ENCODE measurements at places on chromosomes 5 and 9.

DNA sequence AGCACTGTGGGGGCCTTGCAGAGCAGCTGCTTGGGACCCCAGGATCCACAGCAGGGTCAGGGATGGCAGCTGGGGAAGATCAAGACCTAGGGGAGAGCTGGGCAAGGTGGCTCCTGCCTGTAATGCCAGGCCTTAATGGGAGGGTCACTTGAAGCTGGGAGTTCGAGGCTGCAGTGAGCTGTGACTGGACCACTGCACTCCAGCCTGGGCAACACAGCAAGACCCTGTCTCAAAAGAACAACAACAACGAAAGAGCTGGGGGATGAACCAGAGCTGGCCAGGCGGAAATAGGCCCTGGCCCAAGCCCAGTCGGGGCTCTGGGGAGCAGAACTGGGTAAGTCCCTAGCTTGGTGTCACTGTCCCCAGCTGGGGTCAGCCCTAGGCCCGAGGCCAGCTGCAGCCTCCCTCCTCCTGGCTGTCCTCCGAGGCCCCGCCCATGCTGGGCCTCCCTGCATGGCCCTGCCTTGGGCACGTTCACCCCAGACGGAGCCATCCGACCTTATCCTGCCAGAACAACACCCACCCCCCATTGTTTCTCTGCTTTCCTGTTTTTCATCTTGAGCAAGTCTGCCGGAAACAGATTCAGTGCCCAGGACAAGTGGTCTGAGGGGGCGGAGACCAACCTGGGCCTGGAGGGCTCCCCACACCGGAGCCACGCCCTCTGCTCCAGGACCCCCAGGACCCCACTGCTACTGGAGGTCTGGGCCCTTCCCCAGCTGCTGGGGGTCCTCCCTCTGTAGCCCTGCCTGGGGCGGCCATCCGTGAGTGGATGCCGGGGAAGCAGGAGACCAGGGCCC lies 1.9 kb downstream of the DIPK1B start:
- peak; percentile 78 for DNase-seq

DNA sequence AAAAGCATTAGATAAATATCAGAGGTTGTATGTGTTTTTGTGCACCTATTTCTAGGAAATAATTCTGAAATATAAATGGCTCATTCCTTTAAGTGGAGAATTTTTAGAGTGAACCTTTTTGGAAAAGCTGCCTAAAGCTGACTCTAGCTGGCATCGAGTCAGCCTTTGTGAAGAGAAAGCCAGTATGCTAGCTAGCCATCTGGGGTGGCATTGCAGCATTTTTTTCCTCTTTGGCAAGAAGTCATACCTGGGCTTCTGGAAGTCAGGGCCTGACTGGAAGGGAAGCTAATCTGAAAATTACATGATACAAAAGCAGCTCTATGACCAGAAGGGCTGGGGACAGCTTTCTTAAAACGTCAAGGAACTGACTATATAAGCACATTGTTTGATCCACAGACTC lies 19.7 kb downstream of the ANP32B start:
- no peak for DNase-seq

DNA sequence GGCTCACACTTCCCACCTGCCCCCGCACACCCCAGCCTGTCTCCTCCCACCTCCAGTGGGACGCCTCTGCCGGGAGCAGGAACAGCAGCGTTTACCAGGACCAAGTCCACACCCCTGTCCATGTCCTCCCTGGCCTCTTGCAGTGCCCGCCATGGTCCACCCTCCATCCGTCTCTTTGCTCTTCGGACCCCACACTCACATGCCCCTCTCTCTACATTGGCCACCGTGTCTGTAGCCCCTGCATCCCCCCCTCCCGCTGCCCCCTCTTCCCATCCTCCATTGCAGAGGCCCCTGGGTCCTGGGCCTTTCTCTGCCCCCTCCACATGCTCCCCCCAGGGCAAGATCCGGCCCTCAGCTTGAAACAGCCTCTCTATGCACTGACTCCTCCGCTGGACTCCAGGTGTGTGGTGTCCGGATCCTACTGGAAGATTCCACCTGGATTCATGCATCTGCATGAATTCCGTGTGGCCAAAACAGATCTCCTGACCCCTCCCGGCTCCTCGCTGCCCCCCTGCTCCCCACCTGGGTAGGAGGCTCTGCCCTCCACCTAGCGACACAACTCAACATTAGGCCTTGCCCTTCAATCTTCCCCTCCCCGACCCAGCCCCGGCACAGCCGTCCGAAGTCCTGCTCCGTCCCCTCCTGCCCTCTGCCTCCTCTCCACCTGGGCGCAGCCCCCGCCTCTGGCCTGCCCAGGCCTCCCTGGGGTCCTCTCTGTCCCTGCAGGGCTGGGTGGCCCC lies 168.5 kb downstream of the OLFM1 start:
- peak; percentile 15 for DNase-seq

DNA sequence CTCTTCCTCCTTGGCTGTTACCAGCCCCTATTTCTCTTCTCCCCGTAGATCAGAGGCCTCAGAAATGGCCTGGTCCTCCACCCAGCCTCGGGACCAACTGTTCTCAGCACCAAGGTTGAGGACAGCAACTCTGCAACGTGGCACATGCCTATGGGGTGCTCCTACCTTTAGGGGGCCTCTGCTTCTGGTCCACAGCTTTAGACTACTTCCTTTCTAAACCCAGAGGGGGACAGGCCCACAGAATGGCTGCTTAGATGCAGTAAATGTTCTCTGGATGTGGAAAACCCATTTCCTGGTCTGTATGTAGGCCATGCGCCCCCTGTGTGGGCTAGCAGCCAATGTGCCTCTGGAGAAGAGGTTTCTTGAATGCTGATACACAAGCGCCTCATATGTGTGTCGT lies 68.4 kb downstream of the NRG2 start:
- DNase-seq, result no peak

DNA sequence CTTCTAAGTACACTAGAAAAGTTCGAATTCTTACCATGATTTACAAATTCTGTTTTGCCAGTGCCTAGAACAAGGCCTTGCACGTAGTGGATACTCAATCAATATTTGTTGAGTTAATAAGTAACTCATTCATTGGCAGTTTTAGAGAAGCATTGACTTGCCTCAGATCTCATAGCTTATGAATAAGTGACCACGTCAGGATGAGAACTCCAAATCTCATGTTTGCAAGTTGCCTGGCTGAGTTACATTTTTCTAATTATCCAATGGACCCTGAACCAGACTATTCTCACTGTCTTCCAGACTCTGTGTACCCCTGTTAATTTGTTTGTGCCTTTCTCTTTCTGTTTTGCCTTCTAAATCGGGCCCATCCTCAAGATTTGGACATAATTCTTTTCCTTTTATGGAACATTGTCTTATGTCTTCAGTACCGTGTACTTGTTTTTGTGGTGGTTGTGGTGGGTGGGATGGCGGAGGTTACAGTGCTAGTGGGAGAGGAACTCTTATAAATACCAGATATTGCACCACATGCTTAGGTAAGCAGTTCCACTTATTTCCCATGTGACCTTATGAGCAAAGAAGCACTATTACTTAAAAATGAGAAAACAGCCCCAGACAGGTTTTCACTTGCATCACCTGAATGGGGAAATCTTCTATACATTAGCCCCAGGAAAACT lies 96.3 kb downstream of the UNC13B start:
- no peak for DNase-seq

GRCh38 chr9:68540712-68541535 lies at the start of gene TMEM252:
Gene TMEM252 (minus strand): TSS chr9:68540883. CDS start chr9:68540814, 69 bp downstream.
- DNase-seq, result no peak

- DNase-seq, result peak; percentile 45
These were observed 1.7 kb downstream of the EPB41L4B start for GRCh38 chr9:109319017-109319625.

DNA sequence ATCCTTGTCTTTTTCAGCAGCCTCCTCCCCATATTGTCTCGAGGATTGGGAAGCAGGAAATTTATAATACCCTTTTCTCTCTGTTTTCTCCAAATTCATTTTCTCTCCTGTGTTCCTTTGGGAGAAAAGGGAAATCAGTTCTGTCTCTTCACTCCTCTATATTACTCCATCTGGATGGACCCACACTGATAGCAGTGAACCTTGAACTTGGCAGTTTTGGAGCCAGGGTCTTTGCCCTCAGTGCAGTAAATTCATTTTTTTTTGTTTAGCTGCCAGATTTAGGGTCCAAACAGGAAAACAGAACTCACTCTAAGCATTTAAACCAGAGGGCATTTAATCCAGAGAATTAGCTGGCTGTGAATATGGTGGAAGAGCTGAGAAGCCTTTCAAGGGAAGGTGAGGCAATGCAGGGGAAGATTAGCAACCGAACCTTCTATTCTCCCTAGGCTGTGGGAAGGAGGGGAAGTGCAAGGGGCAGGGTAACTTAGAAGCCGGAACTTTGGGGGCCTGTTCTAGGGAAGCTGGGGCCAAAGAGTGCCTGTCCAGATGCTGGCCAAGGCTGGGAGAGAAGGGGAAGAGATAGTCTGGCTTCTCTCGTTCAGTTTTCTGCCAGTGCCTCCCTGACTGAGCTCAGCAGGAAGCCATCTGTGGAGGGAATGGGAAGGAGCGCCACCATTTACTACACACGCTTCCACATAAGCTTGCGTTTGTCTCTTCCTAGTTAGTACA lies 16.3 kb upstream of the NPR2 start:
- no peak for DNase-seq

GRCh38 chr5:93887678-93888077 lies 146.3 kb upstream of the POU5F2 start:
- DNase-seq, result no peak

DNA sequence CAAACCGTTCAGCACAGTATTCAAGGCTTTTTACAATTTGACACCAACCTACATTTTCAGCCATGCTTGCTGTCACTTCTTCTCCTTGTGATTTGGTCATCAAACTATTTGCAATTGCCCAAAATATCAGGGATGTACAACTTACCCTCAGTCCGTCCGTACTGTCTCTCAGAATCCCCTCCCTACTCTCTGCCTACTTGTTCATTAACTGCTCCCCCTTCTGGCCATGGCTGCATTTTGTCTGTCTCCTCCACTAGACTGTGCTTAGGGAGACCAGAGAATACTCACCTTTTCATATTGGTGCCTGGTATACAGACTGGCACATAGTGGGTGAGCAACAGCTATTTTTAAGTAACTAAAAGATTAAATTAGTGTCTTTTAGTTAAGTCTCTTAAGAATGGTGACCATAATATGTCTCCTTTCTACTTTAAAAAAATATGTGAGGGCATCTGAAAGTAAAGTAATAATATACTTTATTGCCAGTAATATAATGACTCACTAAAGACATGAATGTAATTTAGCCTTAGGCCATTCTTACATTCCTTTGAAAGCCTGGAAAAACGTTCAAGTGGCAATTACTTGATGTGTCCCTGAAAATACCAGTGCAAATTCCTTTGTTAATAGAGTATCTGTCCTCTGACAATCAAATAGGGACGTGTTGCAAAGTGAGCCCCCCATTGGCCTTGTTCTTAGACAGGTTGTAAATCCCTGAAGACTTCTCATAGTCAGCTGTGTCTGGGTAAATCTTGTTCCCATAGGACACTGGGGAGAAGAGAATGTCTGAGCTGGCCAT lies 27.8 kb downstream of the PRLR start:
- DNase-seq, result peak; percentile 50

GRCh38 chr5:106408141-106408540 lies 1262.6 kb downstream of the EFNA5 start:
- DNase-seq, result no peak

DNA sequence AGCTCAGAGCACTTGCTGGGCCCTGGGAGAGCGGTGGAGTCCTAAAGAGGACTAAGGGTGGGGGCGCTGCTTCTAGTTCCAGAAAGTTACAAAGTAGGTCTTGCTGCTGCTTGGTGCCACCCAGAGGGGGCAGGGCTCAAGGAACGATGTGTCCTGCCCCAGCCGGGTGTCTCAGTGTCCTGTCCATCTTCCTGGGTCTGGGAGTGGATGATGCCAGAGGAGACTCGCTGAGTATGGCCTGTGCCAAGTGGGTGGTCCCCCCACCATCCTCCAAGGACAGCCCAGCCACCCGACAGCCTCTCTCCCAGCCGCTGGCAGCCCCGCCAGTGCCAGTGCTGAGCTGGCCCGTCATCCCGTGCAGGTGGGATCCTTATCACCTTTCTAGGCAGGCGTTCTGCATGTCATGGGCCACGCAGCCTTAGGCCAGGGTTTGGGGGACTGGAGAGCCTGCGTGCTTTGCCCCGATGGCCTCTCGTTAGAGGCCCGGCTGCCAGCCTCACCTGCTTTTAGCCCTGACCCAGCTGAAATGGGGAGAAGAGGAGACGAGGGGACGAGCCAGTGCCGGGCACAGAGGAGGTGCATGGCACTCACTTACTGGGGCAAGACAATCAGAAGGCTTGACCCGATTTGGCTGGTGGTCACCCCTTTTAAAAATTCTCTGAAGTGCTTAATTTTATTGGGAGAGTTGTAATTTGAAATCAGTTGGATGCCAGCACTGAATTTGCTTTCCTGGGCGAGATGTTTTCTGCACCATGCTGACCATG lies 5.6 kb downstream of the WNK2 start:
- peak; percentile 42 for DNase-seq

DNA sequence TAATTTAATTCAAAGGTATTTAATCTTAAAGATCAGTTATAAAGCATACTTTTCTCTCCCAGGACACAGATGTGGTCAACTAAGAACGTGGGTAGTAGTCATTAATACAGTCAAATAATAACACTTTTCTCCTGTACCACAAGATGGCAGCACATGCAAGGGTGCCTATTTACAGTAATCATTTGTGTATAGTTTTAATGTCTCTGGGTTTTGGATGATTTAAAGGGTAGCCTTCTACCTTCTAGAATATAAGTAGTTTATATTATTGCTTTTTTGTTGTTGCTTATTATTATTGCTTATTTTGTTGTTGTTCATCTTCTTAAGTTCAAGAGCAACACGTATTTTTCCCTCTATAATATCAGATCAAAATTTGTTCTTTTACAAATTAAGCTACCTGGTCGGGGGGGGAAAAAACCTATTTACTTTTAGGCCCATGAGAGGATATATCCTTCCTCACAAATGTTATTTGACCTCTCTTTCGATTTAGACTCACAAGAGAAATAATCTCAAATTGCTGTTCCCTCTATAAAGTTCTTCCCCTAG lies 59.6 kb upstream of the SLC27A6 start:
- DNase-seq, result no peak

DNA sequence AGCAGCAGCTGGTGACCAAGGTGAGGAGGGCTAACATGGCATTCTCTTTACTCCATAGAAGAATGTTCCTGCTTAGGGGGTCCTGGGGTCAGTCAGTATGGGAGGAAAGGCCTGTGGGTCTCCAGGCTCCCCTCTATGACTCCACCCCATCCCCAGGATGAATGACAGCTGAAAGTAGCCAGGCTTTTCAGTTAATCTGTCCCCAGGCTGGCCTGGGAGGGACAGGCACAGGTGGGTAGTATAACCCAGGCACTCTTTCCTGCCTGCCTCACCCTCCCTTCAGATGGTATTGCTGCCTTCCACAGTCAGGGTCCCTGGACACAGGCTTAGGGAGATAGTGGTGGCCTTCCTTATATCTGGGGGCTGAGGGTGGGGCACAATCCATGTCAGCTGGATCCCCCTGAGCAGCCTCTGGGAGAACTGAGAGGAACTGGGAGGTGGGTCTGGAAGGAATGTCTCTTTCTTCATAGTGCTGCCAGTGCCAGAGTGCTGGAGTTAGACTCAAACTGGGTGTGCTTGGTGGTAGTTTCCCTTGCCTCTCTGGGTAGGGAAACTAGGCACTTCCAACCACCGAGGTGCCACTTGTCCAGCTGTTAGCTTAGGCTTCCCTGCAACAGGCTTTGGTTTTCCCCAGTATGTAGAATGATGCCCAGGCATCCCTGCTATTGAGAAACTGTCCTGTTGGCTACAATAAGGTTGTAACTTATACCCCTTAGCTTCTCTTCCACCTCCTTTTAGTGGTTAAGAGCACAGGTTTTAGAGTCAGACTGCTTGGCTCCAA lies 27.8 kb downstream of the LARP1 start:
- DNase-seq, result no peak

- no peak for DNase-seq
These were observed 408.0 kb upstream of the DMAC1 start for GRCh38 chr9:8207596-8207995.

- DNase-seq, result no peak
These were observed 585.8 kb downstream of the TLE4 start for GRCh38 chr9:80157561-80157983.

- DNase-seq, result peak; percentile 65
These were observed 51.2 kb downstream of the RALGPS1 start for GRCh38 chr9:126965541-126966428.
